ENCODE measurements at places on chromosomes 3 and 15. TPM values are rescaled to one million over a fixed set of nuclear protein-coding genes. Genes with fewer than 3 reads are reported as not detected.

The USP13 gene
- 9.8 TPM for total RNA-seq

The HRH1 gene
- 5.5 TPM for total RNA-seq

The POPDC2 gene
- total RNA-seq = 0.07 TPM

The ARHGAP31 gene
- 5.0 TPM for total RNA-seq

The GPR62 gene
- not detected for total RNA-seq

The IL1RAP gene
- total RNA-seq = 6.4 TPM

Data from MG63 (cell line).